Foreskin fibroblast (primary cell): ENCODE measurements at places on chromosomes 1 and 21.

- DNase-seq: no peak
These were observed 34.8 kb upstream of the TENT5C start for GRCh38 chr1:117570988-117571409.

GRCh38 chr1:208374391-208374941 lies 130.3 kb upstream of the PLXNA2 start:
- DNase-seq: no peak

DNA sequence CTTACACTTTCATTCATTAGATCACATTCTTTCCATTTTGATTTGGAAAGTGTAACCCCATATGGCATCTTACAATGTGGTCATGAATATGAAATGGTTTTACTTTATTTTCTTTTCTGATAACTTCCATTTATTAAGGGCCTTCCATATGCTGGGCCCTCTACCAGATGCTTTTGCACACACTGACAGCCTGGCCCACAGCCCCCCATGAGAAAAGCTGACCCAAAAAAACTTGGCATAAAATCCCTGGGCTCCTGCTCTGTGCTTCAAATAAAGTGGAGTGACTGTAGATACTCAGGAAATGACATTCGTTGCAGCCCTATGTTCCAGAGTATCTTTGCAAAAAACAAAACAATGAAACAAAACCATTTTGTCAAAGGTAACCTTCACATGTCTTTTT lies 48.8 kb downstream of the PRDX6 start:
- DNase-seq: no peak

GRCh38 chr1:1132956-1133750 lies 17.3 kb upstream of the C1orf159 start:
- DNase-seq: peak; percentile 47

GRCh38 chr1:47677241-47677940 lies 239.5 kb downstream of the FOXD2 start:
- DNase-seq: no peak

DNA sequence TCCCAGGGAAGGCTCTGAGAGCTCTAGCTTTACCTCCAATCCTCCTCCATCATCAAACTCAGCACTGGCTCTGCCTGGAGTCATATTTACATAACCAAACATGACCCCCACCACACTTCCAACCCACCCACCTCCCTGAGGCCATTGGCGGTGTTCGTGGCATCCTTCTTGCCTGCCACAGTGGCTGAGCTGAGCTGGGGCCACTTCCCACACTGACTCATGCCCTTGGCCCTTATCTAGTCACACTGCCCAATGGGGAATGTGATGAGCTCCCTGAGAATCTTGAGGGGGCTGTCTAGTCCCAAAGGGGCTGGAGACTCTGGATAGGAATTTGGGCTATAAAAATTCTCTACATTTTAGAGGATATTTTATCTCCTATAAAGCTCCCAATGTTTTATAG lies 230.9 kb upstream of the IRF2BP2 start:
- no peak for DNase-seq

DNA sequence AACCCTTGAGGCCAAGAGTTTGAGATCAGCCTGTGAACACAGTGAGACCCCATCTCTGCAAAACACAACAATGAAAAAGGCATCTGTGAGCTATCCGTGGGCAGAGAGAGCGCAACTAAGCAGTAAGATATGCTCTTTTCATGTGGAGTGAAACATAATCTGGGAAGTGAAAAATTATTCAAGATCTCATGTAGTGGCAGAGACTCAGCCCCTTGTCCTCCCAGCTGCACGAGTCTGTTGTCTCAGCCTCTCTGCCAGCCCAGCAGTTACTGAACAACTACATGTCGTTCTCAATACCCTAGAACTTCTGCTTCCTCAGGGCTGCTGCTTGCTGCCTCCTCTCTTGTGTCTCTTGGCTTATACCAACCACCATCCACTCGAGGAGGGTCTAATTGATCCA lies 61.3 kb upstream of the WDR26 start:
- DNase-seq: peak; percentile 52

DNA sequence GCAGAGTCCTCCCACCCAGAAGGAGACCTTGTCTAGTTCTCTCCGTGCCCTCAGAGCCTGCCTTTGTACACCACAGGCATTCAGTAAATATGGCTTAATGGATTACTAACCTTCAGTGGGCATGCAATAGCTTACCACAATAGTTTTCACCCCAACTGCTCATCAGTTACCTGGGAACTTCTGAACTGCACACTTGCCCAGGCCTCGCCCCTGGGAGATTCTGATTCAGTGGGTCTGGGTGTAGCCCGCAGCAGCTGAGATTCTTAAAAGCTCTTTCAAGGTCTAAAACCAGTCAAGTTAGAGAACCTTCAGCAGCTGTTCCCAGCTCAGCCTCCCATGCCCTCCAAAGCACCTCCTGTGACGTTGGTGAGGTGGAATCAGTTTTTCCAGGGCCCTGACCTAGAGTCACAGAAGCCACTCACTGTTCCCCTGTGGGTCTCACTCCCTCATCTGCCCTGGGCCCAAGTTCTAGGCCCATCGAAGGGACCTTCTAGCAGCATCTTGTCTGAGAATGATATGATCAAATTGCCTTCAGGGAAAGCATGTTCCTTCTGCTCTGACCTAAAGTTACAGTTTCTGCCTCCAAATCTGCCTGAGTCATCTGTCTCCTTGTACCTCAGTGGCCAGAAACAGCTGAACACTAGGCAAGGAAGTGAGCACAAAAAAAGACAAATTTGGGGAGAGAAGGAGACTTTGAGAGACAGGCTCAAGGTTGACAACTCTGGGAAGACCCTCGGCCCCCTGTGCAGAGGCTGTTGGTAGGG lies 10.8 kb downstream of the ASAP3 start:
- peak; percentile 62 for DNase-seq

GRCh38 chr1:36164361-36164760 lies 8.4 kb downstream of the MAP7D1 start:
- DNase-seq: no peak

GRCh38 chr1:9475061-9475627 lies 64.1 kb upstream of the SLC25A33 start:
- DNase-seq: no peak

DNA sequence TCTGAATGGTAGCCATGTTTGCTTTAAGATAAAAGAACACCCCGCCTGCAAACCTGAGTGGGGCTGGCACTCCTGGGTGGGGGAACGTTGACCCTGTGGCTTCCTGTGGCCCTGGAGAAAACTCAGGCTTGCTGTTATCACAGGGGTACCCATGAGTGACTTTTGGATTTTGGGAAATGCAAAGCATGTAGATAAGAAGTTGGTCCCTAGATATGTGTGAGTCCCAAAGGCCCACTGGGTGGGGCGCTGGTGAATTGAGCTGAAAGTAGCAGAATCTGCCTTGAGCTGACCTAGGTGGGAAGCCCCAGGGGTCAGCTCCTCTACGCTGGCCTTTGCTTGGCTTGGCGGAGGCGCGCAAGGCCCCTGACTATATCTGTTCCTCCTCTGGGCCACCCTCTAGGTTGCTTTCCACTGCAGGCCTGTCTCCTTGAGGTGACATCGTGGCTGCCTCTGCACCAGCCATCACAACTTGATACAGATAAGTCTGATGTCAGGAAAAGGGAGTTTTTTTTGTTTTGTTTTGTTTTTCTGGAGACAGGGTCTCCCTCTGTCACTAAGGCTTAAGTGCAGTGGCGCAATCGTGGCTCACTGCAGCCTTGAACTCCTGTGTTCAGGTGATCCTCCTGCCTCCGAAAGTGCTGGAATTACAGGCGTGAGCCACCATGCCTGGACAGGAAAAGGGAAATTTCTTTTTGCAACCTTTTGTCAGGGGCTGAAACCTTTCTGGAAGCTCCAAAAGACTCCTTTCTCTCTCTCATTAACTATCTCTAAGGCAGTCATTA lies 72.2 kb downstream of the AGPAT3 start:
- DNase-seq: no peak

DNA sequence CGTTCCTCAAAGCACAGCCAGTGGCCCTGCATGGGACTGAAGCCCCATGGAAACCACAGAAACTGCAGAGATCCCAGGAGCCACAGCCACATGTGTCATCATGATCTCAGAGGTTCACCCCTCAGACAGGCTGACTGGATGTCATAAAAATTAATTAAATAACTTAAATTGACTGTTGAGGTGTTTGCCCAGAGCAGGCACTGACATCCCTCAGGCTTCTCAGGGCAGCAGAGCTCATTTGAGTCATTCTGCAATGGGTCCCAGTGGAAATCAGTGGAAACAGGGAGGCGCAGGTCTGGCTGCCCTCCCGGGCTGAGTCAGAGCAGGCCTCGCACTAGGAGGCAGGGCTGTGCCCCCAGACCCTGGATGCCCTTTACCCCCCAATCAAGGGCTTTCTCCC lies 135.1 kb downstream of the CDC7 start:
- DNase-seq: peak; percentile 18

DNA sequence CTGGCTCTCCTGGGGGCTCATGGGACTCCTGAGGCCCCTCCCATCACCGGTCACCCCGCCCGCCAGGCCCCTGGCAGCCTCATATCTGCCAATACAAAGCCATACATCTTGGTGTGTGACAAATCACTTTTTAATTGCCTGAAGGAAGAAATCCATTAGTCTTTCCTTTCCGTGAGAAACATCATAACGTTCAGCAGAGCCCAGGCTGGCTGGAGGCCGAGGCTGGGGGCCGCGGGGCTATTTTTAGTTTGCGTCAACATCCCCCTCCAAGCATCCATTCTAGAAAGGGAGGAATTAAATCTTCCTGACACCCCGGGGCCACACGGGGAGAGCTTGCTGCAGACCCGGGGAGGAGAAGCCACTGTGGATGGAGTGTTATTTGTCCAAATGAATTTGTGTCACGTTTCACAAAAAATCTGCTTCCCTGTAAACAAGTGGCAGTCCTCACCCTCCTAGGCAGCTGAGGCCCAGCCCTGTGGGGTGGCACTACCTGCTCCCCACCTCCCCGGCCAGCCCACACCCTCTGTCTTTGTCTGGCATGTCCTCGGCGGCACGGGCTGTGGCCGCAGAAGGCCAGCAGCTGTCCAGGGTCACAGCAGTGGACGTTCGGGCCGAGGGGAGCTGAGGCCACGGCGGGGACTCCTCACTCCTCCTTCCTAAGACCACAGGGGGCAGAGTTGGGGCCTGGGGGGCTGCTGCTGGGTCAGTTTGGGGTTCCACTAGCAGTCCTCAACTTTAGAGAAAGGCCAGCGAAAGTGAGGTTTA lies 236.9 kb upstream of the VAMP3 start:
- DNase-seq: no peak

- peak; percentile 16 for DNase-seq
These were observed 44.8 kb downstream of the UCHL5 start for GRCh38 chr1:193014400-193014799.

DNA sequence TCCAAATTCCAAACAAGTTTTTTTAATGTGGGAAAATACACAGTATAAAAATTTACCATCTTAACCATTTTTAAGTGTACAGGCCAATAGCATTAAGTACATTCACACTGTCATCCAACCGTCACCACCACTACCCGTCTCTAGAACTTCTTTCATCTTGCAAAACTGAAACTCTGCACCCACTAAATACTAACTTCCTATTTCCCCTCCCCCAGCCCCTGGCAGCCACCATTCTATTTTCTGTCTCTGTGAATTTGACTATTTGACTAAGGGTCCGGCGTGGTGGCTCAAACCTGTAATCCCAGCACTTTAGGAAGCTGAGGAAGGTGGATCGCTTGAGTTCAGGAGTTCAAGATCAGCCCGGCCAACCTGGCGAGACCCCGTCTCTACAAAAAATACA lies 36.1 kb downstream of the CLSTN1 start:
- DNase-seq: no peak

DNA sequence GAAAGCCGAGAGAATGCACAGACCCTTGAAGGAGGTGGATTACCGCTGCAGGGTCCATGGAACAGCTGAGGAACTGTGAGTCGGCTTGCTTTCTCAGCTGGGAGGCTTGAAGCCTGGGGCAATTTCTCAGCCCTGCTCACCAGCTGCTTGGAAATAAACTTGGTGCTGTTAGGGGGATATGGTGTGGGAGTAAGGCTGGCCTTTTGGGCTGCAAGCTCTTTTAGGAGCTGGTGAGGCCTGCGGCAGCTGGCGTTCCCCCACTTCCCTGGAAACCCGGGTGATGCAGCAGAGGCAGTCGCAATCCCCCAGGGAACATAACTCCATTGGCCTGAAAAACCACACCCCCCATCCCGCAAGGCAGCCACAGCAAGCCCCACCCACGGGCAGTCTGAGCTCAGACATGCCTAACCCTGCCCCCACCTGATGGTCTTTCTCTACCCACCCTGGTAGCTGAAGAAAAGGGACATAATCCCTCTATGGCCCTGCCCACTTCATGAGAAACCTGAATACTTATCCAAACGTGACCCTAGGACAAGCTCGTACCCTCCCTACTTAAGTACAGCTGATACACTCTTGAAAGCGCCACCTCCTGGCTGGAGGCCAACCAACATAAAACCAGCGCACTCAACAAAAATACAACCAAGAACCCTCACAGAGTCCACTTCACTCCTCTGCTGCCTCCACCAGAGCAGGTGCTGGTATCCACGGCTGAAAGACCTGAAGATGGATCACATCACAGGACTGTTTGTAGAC lies 1995.8 kb downstream of the NCAM2 start:
- no peak for DNase-seq

DNA sequence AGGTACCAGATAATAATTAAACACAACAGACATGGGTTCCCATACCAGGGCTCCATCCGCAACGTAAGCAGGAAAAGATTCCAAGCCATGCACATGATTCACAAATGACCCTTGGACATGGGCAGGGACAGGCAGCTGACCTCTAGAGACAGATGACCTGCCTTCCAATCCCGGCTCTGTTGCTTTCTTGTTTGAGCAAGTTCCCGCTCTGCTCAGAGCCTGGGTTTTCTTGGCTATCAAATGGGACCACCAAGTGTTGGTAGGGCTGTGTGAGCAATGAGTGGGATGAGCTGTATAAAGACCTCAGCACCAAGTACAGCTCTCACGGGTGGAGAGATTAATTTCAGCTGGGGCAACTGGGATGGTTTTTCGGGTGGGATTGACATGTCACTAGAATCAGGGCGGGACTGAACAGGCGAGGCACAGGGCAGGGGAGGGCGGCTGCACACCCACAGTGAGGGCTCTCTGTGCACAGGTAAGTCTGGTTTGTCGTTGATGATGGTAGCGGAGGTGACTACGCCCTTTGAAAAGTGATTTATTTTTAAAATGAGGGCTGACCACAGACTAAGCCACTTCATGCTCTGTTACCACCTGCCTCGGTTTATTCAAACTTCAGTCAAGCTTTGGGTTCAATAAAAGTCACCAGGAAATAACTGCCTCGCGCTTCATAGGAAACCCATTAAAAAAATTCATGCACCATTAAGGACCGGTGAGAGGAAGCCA lies 57.5 kb upstream of the IFFO2 start:
- DNase-seq: no peak

DNA sequence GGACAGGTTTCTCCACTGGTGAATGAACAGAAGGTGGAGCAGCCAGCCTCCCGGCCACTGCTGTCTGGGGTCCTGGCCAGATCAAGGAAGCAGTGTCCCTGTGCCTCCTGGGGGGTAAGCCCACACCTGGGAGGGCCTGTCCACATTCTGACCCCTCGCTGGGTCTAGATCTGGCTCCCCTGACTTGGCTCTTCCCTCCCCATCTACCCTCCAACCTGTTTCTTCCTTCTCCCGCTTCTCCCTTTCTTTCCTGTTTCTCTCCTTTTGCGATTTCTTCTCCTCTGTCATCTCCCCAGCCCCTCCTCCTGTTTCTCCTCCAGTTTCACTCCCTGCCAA lies 378 bp downstream of the RORC start:
- DNase-seq: no peak
